Suprapubic skin (tissue), 4 donors: ENCODE measurements at places on chromosomes 7 and 10.

- DNase-seq = no peak
Measured at GRCh38 chr10:92829786-92830377, 18.4 kb upstream of the EXOC6 start.

DNA sequence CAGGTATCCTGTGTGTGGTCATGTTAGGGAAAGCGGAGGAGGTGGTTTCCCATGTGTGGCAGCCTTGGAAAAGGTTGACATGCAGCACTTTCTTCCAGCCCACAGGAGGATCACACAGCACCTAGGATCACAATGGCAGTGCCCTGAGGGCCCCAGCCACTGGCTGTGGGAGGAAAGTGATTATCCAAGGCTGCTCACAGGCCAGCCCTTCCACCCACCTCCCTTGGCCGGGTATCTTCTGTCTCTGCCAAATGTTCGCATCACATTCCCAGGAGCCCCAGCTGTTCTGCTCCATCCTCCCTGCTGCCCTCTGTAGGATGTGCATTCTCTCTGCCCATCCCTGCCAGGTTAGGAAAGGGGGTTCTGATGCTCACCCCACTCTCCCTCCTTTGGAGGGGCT, 2.5 kb upstream of the MLXIPL start:
- no peak for DNase-seq

DNA sequence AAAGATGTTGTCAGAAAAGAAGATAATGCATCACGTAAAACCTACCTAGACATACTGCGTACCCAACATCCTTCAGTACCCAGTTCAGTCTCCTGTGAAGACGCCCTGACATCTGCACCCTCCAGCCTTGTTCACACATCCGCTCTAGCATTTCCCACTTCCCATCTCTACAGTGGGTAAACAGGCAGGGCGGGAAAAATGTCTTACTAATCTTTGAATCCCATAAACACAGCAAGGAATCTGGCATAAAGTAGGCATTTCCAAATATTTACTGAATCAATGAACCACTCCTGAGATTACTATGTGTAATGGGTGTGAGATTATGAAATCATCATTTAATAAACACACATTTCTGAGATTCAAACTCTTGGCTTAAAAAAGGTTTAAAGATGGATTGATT, 132.8 kb downstream of the GLI3 start:
- DNase-seq = no peak

- DNase-seq = no peak
Measured at GRCh38 chr7:8251195-8251594, 10.8 kb downstream of the ICA1 start.

DNA sequence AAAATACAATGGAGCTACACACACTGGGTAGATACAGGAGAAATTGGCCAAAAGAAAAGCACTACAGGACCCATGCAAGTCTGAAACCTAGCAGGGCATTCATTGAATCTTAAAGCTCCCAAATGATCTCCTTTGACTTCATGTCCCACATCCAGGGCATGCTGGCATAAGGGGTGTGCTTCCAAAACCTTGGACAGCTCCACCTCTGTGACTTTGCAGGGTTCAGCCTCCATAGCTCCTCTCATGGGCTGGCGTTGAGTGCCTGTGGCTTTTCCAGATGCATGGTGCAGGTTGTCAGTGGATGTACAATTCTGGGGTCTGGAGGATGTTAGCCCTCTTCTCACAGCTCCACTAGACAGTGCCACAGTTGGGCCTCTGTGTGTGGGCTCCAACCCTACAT, 626.3 kb upstream of the POT1 start:
- no peak for DNase-seq

DNA sequence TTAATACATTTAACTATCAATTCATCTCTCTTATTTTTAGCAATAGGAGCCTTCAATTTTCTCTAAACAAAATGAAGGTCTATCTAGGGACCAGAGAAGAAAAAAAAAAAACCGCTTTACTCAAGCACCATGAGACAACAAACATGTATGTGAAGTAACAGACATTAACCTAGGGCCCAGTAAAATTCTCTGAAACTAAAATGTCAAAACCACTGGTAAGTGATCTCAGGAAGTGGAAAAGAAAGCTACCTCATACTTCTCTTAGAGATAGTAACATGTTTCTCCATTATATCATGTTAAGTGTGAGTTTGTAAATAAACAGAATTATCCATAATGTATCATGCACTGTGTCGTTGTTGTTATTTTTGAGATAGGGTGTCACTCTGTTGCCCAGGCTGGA, 35.4 kb upstream of the PTER start:
- DNase-seq = no peak

GRCh38 chr10:96642973-96643372, 56.2 kb upstream of the TM9SF3 start:
- peak; percentile 74 for DNase-seq

- DNase-seq = no peak
Measured at GRCh38 chr7:122975341-122975740, 20.2 kb downstream of the TAS2R16 start.

DNA sequence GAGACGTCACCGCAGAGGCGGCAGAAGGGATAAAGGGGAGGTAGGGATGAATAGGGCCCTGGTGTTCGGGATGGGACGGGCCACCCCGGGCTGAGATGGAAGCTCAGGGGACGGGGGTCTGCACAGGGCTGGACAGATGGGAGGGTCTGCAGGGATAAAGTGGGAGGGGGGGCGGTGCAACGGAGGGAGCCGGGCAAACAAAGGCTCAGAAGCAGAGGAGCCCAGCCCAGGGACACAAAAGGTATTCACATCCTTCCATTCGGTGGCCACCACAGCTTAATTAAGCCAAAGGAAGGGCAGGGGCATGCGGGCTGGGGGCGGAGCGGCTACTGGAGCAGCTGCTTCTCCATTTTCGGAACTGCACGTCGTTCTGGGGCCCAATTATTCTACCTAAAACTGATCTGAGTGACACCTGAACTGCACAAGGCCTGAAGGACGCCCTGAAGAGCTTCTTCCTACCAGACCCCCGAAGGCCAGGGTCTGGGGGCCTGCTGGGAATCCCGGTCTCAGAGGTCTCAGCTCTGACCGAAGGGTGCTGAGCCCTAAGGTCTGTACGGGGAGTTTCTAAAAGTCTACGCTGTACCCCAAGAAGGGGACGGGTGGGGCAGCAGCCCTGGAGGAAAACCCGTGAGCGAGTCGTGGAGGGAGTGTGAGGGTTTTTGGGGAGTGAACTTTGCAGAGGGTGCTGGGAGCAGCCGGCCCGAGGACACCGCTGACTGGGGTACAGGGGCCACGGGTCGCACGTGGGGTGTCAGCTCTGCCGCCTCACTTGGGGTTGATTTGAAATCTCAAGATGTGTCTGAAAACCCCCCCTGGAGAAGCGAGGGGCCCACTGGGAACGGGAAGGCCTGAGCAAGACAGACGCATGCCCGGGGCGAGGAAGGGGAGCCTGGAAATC, 334.8 kb downstream of the DNAJB6 start:
- peak; percentile 64 for DNase-seq

GRCh38 chr7:101536232-101536631, 92.9 kb downstream of the MYL10 start:
- DNase-seq = no peak

DNA sequence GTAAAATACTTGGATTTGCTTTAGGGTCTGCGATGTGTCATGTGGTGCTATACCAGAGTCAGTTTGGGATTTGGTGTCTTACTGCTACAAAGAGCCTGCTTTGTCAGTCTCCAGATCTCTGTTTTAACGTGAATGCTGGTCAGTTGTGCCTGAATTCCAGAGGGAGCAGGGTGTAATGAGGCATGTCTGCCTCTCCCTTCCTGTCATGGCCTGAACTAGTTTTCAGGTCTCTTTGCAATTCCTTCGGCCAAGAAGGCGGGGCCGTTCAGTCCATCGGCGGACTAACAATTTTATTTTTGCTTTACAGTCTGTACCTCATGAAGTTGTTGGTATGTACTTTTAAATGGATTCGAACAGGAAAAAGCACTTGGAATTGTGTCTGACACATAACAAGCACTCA, 465.1 kb upstream of the ADARB2 start:
- no peak for DNase-seq

- peak; percentile 65 for DNase-seq
Measured at GRCh38 chr7:64880322-64881297, 22.5 kb upstream of the ZNF273 start.

DNA sequence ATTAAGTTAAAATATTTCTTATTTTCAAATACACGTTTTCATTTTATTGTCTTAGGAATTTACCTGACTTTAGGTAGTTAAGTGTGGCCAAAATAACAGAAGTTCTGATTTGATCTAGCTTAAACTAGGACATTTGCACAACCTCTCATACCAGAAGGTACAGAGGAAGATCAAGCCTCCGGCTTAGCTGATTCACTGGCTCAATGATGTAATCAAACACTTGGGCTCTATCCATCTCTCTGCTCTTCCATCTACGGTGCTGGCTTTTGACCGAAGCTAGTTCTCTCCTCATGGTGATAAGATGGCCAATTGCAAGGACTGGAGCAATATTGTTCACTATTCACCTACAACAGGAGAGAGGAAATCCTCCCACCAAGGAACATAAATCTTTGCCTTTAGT, 12.2 kb upstream of the HYCC1 start:
- no peak for DNase-seq

DNA sequence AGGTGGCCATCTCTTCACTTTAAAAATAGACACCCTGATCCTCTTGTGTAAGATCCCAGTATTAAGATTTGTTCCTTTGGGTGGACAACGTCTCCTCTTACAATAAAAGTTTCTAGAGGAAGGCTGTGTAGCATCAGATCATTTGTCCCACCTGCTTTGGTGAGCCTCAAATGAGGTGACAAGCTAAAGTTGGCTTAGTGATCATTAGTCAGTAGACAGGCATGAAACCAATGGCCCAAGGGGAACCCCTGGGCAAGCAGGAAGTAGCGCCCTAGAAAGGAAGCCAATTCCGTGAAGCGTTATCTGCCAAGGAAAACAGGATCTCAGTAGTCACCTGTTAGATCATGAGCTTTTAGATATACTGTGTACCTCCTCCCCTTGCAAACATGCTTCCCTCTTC, 66.8 kb downstream of the PCGF5 start:
- no peak for DNase-seq
